ENCODE measurements at places on chromosomes 3 and 15.

DNA sequence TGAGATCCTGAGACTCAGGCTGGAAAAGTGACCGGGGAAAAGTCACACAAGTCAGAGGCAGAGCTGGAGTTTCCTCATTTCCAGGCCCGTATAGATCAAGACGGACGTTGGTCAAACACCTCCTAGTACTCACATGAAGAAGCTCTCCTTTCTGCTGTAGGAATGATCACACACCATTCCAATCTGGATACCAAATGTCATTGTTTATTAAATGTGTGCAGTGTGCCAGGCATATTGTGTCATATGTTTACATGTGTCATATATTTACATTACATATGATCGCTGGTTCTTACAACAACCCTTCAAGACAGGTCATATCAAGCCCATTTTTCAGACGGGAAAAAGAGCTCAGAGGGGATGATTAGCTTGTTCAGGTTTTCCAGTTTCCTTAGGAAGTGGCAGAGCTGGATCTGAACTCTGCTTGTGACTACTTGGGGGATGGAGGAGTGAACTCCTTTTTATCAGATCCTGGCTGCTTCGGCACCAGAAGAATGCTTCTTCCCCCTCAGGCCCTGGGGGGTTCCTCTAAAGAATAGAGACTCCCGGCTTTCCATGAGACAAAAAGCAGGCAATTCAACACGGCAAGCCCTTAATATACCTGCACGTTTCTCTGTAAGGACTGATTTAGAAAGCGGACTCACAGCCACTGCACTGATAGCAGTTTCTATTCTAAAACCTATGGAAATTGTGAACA, 41.9 kb downstream of the FAM43A start:
- no peak overlapping the region for H3K27ac ChIP-seq
- H3K4me1 ChIP-seq = no peaks in the 10 kb centered on the region
- peaks cover 3% of the 10 kb centered on the region for H3K27me3 ChIP-seq
- H3K36me3 ChIP-seq = no peaks in the 10 kb centered on the region
- no peak for DNase-seq

DNA sequence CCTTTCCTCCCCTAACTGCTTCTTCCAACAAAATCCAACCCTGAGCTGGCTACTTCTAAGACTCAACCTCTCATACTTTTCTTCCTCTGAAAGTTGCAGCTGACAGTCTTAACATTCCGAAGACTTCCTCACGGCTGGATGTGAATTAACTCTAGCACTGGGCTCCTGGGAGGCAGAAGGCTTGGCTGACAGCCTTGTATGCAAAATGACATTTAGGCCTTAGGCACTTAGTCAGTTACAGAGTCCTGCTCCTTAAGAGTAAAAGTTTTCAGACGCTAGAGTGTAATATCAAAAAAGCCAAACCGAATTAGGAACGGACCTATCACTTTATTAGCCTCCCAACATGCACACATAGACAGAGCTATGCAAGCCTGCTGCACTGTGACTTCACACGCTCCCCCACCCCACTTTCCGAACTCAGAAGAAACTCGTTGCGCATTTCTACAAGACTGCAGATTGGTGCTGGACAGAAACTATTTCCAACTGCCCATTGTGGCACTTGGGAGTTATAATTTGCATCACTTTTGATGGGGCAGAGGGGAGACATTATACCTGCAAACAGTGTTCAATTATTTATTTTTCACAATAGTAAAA, 15.5 kb upstream of the ANXA2 start:
- peaks cover 5% of the 10 kb centered on the region for H3K4me1 ChIP-seq
- H3K4me3 ChIP-seq = no peak overlapping the region
- no peak for DNase-seq
- no peaks in the 10 kb centered on the region for H3K36me3 ChIP-seq
- H3K27me3 ChIP-seq = no peaks in the 10 kb centered on the region

DNA sequence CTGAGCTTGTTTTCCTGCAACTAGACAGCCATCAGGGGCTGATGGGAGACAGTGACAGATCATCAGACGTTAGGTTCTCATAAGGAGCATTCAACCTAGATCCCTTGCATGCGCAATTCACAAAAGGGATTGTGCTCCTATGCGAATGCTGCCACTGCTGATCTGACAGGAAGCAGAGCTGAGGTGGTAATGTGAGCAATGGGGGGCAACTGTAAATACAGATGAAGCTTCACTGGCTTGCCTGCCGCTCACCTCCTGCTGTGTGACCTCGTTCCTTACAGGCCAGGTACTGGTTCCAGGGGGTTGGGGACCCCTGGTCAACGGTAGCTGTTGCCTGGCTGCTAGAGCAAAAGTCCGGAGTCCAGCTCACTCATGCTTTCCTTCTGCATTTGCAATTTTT, 26.4 kb upstream of the KCNAB1 start:
- no peak overlapping the region for H3K4me3 ChIP-seq
- H3K36me3 ChIP-seq = no peaks in the 10 kb centered on the region
- no peak for DNase-seq
- no peak overlapping the region for H3K27ac ChIP-seq

GRCh38 chr3:135310317-135310716, 515.3 kb downstream of the EPHB1 start:
- H3K36me3 ChIP-seq = no peaks in the 10 kb centered on the region
- no peak overlapping the region for H3K27ac ChIP-seq
- H3K4me3 ChIP-seq = no peak overlapping the region
- H3K4me1 ChIP-seq = no peaks in the 10 kb centered on the region
- no peak for DNase-seq
- H3K27me3 ChIP-seq = no peaks in the 10 kb centered on the region

DNA sequence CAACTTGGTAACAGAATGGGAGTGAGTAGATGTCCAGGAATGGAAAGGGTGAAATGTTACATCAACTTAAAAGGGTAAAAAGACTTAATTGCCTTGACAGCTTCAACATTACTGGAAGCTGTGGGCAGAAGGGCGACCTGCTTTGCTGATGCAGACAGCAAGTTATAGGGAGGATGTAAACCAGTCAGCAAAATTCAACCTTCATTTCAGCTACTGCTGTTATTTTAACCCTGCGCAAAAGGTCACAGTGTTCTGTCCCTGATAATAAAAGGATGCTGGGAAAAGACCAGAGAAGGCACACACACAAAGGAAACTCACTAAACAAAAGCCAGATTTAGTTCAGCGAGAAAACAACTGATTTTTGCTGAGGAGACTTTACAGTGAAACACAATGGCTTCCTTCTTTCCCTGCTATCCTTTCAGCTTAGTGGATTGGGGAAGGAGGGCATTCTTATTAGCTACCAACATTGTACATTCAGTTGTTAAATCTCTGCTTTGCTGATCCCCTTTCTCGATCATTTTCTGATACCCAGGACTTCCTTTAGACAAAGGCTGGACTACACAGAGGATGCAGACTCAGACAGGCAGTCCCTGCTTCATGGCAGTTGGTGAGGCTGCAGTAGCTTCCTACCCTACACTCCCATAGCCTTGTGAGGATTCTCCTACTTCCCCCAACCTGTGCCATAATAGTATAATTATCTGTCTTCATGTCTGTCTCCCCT, 62.0 kb downstream of the P3H2 start:
- no peaks in the 10 kb centered on the region for H3K4me1 ChIP-seq
- no peaks in the 10 kb centered on the region for H3K36me3 ChIP-seq
- no peaks in the 10 kb centered on the region for H3K27me3 ChIP-seq
- no peak for DNase-seq
- no peak overlapping the region for H3K27ac ChIP-seq

DNA sequence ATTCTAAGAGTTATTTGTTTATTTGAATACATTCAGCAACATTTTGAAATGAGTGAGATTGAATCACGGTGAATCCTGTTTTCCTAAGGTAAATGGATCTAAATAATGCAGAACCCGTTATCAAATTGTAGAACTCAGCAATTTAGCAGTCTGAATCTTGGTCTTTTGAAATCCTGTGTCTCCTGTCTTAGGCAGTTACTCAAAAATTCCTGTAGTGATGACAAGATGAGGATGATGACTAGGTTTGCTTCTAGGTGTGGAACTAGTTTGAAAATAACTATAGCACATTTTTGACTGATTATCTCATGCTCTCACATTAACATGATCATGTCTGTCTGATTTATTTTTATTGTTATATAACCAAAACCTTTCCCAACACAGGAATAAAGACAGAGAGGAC, 115.0 kb downstream of the RAP2B start:
- no peak overlapping the region for H3K27ac ChIP-seq
- no peak overlapping the region for H3K4me3 ChIP-seq
- H3K27me3 ChIP-seq = no peaks in the 10 kb centered on the region
- no peaks in the 10 kb centered on the region for H3K36me3 ChIP-seq

GRCh38 chr3:129618901-129619671, 12.6 kb upstream of the PLXND1 start:
- DNase-seq = no peak
- H3K4me1 ChIP-seq = peaks cover 6% of the 10 kb centered on the region
- H3K36me3 ChIP-seq = no peaks in the 10 kb centered on the region
- no peak overlapping the region for H3K4me3 ChIP-seq
- H3K27me3 ChIP-seq = no peaks in the 10 kb centered on the region
- H3K27ac ChIP-seq = no peak overlapping the region

DNA sequence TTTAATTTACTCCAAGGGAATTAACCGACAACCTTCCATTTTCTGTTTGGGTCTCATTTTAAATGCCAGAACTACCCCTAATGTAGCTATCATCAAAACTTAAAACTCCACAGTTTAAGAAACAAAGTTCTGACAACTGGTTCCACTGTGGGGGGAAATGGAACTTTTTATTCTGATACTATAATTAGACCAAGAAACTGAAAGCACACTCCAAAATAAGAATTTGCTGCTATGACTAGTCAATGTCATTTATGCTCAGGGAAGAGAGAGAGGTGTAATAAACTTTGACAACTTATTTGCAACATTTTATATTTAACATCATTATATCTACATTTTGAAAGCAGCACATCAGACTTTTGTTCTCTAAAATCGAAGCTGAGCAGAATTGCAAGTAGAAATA, 169.2 kb downstream of the ANXA2 start:
- no peak overlapping the region for H3K27ac ChIP-seq
- no peaks in the 10 kb centered on the region for H3K4me1 ChIP-seq
- no peak for DNase-seq
- H3K4me3 ChIP-seq = no peak overlapping the region
- no peaks in the 10 kb centered on the region for H3K36me3 ChIP-seq

DNA sequence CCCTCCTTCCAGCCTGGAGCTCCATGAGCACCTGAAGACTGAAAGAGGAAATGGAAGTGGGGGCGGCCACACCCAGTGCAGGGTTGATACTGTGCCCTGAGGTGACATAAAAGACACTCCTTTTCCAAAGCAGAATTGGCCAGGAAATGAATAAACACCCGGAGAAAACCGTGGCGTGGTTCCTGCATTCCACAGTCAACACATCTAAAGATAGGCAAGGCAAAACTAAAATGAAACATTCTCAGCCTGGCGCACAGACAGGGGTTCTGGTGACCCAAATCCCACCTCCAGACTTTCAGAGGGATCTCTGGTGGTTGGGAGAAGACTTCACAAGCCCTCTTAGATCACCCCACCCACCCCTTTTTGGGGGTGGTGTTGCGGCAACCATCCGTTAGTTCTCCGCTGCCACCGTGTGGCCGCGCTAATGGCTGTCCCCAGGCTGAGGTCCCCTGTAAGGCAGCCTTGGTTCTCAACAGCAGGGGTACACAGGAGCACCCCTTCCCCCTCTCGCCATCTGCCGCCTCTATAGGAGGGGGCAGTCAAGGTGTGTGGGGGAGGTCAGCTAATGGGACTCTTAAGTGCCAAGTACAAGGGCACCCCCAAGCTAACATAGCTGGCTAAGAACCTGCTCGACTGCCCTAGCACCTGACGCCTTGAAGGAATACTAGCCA, 2.5 kb upstream of the MST1R start:
- no peaks in the 10 kb centered on the region for H3K27me3 ChIP-seq
- H3K27ac ChIP-seq = peak overlapping the region; percentile 6
- H3K4me1 ChIP-seq = peaks cover 28% of the 10 kb centered on the region
- no peak for DNase-seq
- H3K4me3 ChIP-seq = no peak overlapping the region

DNA sequence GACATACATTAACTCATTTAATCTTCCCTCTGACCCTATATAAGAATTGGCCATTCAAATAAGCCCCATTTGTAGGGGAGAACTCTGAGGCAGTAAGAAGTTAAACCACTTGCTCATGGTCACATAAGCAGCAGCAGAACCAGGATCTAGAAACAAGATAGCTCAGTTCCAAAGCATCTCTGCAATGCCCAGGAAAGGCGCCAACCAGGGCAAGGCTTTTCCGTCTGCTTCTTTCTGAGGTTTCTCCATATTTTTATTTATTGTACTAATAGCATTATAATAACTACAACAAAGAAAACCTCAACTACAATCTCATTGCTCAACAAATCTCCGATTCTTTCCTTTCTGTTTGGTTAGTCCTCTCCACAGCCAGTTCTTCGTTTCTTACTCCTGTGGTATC, 4.3 kb upstream of the UBE2E2 start:
- no peak for DNase-seq
- peaks cover 6% of the 10 kb centered on the region for H3K27me3 ChIP-seq
- no peak overlapping the region for H3K4me3 ChIP-seq

DNA sequence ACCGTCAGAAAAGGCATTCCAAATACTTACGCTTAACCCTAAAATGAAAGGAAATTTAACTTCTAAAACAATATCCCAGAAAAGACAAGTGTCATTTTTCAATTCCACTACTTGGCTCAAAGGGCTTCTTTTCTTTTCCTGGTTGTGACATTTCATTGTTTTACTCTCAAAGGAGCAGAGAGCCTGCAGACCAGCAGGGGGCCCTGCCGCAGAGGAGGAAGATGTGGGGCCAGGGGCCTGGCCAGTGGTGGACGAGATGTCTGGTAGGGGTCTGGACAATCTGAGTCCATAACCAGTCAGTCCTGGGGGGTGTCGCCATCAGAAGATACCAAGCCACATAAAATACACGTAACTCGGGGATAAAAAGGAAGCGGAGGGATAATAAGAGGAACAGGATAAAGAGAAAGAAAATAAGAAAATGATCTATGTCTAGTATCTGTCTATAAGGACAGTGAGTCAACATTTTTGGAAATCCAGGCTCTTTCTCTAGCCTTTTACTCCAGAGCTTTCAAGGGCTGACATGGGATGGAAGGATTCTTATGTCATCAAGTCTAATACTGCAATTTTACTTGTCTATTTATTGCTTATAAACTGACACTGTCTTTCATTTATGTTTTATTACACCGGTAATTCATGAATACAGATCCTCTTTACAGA, 54.2 kb upstream of the ARHGEF3 start:
- H3K4me3 ChIP-seq = no peak overlapping the region
- H3K27me3 ChIP-seq = no peaks in the 10 kb centered on the region
- H3K4me1 ChIP-seq = peaks cover 20% of the 10 kb centered on the region
- peaks cover 2% of the 10 kb centered on the region for H3K36me3 ChIP-seq

All from effector memory CD4-positive, alpha-beta T cell (primary cell).